ENCODE measurements at places on chromosomes 1 and 21.

DNA sequence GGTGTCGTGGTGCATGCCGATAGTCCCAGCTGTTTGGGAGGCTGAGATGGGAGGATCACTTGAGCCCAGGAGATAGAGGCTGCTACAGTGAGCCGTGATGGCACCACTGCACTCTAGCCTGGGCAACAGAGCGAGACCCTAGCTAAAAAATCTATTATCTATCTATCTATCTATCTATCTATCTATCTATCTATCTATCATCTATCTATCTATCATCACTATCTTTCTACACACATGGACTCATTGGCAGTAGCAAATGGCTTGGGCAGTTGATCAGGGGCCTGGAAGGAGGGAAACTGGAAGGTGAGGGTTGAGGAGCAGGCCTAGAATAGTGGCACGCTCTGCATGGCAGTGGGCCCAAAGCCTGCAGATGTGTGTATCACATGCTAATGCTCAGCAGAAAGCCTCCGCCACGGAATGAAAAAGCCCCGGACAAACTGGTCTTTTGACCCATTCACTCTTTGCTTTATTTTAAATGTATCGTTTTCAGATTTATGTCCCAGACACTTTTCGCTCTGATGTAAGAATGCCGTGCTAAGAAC lies 7.3 kb upstream of the HUNK start:
- no peak for DNase-seq

GRCh38 chr1:90236493-90236892 lies 241.6 kb downstream of the ZNF326 start:
- DNase-seq, result no peak

DNA sequence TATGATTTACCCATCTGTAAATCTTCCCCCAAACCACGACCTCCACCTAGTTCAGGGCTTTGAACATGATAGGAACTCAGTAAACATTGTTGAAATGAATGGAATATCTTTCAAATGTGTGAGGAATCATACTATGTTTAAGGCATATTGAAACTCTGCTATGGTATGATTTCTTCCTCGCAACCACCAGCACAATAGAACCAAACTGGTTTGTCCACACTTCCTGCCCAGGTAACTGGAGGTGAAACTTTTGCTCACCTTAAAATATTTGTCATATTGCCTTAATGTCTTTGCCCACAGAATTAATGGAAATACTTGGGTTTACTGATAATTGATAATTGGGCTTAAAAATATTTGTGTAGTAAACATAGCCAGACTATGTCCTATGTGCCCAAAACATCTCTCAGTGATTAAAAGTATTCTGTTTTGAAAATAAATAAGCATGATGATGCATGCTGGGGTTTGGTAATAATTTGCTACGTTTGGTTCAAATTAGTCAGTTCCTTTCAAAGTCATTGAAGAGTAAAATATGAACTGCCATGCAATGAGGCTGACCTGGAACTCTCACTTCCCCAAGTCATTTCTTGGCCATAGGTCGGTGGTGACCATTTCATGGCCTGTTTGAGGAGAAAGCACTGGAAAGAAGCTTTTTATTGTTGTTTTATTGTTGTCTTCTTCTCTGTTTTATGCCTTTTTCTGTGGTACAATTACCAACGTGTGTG lies 73.3 kb downstream of the TNFSF18 start:
- no peak for DNase-seq

- no peak for DNase-seq
Measured at GRCh38 chr21:35107520-35107919, 58.4 kb upstream of the RUNX1 start.

DNA sequence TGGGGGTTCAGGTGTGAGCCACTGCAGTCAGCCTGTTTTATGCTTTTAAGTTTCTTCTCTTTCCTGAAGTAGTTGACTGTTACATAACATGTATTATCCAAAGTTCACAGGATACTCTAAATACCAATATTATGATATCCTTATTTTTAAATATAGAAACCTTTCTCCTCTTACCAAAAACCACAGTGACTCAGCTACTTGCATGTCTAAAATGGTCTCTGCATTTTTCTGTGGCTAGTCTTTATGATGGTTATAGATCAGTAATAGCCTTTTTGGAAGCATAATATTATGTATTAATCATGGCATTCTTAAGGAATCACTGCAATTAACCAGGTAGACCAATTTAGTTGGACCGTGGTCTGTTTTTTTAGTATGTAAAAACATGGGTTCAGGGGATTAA lies 210.8 kb upstream of the CACYBP start:
- DNase-seq, result no peak

GRCh38 chr1:168246506-168246905 lies 20.7 kb downstream of the SFT2D2 start:
- no peak for DNase-seq

DNA sequence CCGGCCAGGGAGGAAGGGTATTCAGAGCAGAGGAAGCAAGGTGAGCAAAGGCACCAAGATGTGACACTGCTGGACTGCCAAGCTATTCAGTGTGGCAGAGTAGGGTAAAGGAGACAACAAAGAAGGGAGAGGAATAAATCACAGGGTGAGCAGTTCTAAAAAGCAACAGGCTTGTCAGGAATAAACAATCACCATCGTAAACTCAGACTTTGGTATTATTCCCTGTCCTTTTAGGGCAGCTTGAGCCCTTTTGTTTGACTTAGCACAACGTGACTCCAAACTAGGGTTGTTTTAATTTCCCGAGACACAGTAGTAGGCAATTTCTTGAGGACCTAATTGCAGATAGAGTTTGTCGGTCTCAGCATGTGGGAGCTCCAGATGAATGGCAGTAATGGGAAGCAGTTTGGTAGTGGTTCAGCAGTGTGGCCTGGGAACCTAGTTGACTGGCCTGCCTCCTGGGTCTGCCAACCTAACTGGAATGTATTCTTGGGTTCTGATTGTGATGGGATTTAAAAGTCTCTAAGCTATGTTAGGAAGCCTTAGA lies 4.3 kb downstream of the CR1L start:
- no peak for DNase-seq

DNA sequence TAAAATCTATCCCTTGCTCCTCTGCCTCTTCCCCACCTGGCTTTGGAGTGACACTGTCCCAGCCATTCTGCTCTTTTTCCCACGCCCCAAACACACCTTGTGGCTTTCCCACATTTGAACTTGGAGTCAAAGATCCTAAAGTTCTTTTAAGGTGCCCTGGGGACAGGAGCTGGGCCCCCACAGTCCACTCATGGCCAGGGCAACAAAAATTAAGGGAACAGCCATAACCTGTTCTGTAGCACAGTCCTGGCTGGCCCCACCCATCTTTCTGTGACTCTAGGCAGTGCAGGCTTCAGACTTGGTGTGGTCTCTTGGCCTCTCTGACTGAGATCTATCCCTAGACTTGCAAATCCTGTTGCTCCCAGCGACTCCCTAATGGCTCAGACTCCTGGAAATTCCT lies 143.0 kb upstream of the MAGI3 start:
- DNase-seq, result no peak

GRCh38 chr21:16034446-16035190 lies 304.8 kb downstream of the USP25 start:
- DNase-seq, result no peak

DNA sequence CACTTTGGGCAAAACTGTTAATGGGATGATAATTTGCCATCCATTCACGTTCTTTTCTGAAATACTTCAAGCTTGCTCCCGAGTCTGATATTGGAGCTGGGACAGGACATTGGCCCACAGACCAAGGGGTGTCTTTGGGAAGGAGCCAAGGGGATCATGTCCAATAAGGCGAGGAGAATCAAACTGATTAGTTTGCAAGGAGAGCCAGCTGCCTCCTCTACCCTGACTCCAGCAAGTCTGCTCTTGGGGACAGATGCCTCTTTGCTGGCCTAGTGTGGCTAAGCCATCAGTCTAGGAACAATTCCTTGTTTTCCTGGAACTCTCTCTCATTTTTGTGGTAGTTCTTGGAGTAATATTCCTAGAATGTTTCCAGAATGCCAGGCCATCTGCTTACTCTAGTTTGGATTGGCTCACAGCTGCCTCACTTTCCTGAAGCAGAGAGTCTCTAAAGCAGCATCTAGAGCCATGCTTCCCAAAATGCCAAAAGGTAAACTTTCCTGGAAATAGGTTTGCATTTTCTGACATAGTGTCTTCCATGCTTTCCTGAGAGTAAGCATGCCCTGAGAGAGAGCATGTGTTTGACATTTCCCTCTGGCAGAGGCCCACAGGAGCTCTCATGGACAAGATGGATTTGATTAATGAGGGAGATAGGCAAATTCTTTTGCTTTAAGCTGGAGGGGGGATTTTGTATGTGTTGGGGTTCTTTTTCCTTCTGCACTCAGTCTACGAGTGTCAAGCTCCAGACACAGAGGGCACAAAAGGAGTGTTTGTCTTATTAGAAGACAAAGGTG lies 145.6 kb downstream of the GDAP2 start:
- no peak for DNase-seq

DNA sequence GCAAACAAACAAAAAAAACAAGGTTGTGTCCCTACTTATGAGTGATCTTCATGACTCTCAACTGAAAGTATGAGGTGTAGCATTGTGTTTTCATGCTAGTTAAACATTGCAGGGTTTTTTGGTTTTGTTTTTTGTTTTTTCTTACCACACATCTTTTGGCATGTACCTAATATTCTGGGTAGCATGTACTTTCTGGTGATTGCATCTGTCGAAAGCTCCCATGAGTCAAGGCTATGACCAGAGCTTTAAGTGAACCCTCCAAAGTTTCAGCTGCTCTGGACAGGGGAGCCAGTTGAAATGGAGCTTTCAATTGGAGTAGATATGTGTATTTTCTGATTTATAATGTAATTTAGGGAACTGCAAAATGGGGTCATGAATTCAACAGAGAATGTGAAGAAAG lies 115.5 kb downstream of the KCNK2 start:
- no peak for DNase-seq

- no peak for DNase-seq
Measured at GRCh38 chr21:46035809-46036695, 54.5 kb downstream of the COL6A1 start.

All from DMS79 treated with DMSO at 0.1 percent for 48 hours (cell line).